HuH-7 (cell line): ENCODE measurements at places on chromosomes 2 and 18.

- DNase-seq: no peak
Measured at GRCh38 chr2:176999301-176999700, 213.3 kb upstream of the HNRNPA3 start.

DNA sequence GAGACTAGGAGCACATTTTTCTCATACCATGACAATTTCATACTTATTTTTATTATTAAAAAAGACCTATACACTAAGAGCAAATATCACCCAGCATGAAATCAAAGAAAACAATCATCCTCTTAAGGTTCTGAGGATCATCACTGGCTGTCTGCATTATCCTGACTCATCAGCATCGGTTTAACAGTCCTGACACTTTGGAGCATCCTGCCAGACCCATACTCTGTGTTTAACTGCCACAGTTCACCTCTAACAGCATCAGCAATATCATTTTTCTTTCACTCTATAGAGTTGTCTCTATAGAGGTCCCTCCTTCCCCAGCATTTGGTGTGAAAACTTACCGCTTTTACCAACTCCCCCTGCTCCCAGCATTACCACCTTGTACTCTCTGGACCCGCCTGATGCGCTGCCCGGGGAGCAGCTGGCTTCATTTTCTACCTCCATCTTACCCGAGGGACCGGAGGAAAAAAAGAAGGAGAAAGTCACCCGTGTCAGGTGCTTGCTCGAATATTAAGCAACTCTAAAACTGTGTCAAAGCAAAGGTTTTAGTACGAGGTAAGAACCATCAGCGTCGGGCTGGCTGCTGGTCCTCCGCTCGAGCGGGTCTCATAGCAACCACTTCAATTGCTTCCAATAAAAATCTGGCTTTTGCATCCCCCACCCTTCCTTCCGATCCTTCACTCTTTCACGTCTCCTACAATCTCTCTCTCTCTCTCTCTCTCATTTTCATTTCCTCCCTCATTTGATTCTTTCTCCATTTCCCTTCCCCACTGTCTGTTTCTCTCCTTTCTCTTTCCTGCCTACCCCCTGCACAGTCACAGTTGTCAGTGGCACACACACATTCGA, at the start of gene RIT2:
TSS of gene RIT2 (minus strand) at position 610 of the 846 bp plus-strand sequence.
- no peak for DNase-seq

DNA sequence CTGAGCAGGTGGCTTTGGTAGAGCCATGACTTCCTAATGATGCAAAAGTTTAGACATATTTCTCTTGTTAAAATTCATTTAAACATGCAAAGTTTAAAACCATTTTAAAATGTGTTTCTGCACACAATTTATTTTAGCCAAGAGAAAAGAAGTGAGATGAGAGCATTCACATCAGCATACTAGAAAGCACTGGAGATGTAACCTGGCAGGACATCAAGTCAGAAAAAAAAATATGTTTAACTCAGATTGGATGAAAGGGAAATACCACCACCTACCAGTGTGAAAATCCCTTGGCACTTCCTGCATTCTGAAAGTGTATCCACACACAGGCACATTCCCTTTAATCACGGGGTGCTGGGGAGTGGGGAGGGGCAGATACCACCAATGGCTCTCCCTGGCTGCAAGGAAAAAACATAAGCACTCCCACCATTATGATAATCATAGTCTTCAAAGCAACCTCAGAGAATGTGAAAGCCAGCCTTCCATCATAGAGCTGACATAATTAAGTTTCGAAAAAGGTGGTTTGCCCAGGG, 25.0 kb downstream of the DNER start:
- DNase-seq: no peak

DNA sequence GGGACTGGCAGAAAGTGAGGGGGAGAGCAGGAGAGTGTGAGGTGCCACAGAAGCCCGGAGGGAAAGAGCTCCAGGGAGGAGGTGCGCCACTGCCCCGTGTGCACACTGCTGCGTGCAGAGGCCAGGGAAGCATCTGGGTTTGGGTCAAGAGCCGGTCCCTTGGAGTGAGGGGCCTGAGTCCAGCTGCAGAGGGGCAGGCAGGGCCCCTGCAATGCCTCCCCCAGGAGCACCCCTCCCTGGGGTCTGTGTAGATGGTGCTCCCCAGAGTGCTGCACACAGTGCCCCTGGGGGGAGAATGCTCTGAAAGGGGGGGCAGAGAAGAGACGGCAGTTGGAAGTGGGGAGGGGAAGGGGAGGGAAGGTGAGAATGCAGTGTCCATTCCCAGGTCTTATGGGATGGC, 3.7 kb upstream of the LIMS2 start:
- DNase-seq: no peak

DNA sequence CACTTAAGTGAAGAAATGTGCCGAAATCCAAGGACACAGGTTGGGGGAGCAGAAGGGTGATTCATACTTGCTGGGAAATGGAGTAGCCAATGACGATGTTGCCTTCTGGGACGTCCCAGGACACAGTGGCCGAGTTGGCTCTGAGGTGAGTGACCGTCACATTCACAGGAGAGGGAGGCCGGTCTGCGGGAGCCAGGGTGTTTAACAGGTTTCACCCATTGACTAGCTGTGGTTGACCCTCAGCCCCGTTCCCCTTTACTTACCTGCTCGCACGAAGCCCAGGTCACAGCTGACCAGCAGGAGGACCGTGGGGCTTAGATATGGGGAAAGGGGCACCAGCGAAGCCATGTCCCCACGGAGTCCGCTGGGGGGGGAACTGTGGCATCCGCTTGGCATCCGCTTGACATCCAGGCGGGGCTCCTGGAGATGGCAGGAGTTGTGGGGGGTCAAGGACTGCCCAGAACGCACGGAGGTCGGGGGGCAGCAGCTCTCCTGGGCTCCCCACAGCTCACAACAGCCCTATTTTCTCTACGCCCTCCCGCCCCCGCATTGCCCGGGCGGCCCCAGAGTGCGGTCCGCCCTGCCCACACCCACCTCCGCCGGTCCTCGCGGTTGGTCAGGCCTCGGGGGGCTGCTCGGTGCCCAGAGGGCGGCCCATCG, 586 bp downstream of the FNDC4 start:
- no peak for DNase-seq

DNA sequence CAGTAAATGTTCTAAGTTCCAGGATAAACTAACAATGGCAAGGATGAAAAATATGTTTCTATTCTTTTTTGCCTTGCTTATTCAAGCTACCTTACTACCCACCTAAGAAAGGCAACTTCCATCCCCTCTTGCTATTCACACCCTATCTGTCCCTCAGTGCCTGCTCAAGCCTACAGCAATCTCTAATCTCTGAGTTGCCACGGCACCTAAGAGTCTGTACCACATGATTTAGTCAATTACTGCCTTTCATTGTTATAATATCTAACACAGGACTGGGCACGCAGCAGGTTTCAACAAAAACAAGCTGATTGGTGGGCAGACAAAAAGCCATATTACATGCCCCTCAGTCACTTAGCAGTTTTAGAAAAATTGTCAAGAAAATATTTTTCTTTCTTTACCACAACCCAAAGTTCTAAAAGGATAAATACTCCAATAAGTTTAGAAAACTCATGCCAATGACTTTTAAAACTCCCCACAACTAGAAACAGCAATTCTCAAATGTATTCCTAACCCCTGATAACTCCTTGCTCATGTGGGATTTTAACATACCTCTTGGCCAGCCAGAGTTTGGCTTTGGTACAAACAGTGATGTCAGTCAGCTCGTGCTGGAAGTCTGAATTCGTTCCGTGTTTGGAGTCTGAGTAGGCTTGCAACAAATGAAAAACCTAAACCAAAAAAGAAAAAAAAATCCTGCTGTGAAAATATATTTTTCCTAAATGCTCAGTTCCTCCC, 117.3 kb upstream of the ZFP36L2 start:
- DNase-seq: no peak

DNA sequence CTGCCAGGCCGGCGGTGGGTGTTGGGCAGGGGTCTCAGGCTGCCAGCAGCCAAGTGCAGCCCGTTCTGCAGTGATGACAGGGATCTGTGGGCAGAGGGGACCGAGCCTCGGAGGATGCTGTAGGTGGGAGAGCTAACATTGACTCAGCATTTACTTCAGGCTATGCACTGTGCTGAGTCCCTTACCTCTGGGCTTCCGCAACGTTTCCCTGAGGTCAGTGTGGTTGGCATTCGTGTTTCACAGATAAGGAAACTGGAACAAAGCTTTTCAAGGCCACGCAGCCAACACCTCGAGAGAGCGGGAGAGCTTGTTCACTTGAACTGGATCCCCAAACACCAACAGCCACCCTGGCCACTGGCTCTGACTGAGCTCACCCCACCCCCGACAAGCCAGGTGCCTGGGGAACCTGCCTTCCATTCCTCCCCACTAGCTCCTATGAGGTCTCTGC, 839 bp upstream of the GPR148 start:
- no peak for DNase-seq

DNA sequence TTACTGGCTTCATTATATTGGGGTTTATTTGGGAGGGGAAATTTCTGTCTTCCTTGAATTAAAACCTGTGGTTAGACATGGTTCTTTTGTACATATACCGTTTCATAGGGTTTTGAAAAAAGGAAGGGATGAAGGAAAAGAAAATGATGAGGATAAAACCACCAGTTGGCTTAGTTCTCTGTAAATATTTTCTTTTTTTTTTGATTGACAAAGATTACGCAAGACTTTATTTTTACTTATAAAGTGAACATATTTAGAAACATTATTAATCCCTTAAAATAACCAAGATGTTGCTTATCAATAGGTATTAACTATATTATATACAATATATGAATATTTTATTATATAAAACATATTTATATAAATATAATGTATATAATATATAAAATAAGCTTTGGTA, 45.1 kb upstream of the TUBA3E start:
- no peak for DNase-seq

- no peak for DNase-seq
Measured at GRCh38 chr2:16475586-16475985, 190.0 kb downstream of the CYRIA start.

- no peak for DNase-seq
Measured at GRCh38 chr2:6254441-6254840, 562.3 kb downstream of the SOX11 start.

- DNase-seq: no peak
Measured at GRCh38 chr2:118315606-118316005, 227.3 kb downstream of the INSIG2 start.

- no peak for DNase-seq
Measured at GRCh38 chr2:178484245-178485041, 4.2 kb downstream of the PLEKHA3 start.

GRCh38 chr2:201644001-201644400, 698 bp upstream of the TMEM237 start:
- no peak for DNase-seq

DNA sequence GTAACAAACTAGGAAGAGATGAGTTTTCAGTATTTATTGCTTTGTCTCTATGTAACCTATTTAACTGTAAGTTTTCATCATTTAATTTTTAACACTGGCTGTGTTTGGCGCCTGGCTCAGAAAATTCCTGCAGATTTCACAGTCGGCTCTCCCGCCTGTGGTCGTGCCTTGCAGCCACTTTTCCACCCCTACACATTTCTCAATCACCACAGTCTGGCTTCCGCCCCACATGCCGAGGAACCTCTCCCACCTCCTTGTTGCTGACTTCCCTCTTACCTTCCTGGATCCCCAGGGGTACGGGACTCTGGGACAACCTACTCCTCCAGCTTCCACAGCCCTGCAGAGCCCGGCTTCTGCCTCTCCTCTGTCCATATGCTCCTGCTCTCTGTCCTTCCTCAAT, 41.6 kb upstream of the MGAT4A start:
- no peak for DNase-seq

DNA sequence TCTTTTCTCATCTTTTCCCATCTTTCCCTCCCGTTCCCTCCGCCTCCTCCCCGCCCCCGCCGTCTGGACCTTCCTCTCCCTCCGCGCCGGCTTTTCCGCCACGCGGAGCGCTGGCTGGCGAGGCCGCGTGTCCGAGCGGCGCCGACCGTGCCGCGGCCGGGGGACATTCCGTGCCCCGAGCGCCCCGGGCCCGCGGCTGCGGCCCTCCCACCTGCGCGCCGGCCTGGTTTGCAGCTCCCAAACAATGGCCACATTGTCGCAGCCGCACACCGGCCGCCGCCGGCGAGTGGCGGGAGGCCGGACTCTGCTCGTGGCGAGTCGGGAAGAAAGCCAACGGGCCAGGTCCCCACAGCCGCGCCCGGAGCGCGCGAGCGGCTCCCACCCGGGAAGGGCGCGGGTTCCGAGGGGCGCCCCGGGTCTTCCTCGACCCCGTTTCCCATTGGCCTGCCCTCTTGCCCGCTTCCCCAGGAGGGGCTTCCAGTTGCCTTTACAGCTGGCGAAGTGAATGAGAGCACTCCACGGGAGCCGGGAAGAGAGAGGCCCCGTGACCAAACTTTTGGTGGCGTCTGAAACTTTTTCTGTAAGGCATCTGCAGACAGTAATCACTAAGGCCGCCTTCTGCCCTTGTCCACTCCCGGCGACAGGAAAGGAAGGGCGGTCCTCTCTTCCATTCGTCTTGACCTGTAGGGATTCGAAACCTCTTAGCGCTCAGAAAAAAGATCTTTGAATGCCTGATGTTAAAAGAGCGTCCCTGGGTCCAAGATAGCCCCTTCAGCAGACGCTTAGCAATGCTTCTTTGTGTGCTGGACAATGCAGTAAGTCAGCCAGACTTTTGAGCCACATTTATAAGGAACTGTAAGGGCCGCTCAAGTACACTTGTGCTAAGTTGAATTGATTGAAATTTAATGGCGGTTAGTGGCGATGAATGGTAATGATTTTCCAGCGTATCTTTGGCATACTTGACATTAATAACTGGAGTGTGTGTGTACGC, 6.2 kb downstream of the GLI2 start:
- DNase-seq: no peak

DNA sequence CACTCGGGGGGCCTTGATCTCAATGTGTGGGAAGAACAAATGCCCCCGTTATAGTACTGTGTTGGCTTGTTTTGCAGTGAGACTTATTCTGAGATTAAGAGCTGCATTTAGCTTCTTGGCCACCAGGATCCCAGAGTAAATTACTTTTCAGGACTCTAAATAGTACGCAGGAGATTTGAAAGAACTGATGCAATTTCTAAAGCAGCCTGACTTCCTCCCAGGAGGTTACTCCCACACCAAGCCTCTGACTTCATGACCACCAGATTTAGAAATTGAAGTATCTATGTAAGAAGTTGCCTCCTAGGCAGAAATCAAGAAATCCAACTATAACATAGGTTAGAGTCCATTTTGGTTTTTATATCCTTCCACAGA, 67.0 kb downstream of the FEZ2 start:
- DNase-seq: no peak

- peak; percentile 44 for DNase-seq
Measured at GRCh38 chr2:73232403-73233153, 461 bp downstream of the PRADC1 start.

- no peak for DNase-seq
Measured at GRCh38 chr18:6605115-6605869, 124.2 kb upstream of the ARHGAP28 start.

GRCh38 chr18:25126751-25127150, 225.2 kb downstream of the ZNF521 start:
- DNase-seq: no peak

GRCh38 chr2:20925265-20925889, 102.5 kb upstream of the LDAH start:
- DNase-seq: peak; percentile 34
